ENCODE measurements at places on chromosomes 4 and X. TPM values are rescaled to one million over a fixed set of nuclear protein-coding genes. Genes with fewer than 3 reads are reported as not detected.
A peak's percentile ranks its signal among the peaks of the same experiment; 100 is the strongest.

GRCh38 chrX:40175511-40176350 lies 78.0 kb upstream of the BCOR start:
- no peaks in the 10 kb centered on the region for H3K36me3 ChIP-seq
- peaks cover 5% of the 10 kb centered on the region for H3K4me1 ChIP-seq
- peak overlapping the region; percentile 46 for H3K4me3 ChIP-seq
- H3K27ac ChIP-seq: peak overlapping the region; percentile 98
- DNase-seq: peak; percentile 79

DNA sequence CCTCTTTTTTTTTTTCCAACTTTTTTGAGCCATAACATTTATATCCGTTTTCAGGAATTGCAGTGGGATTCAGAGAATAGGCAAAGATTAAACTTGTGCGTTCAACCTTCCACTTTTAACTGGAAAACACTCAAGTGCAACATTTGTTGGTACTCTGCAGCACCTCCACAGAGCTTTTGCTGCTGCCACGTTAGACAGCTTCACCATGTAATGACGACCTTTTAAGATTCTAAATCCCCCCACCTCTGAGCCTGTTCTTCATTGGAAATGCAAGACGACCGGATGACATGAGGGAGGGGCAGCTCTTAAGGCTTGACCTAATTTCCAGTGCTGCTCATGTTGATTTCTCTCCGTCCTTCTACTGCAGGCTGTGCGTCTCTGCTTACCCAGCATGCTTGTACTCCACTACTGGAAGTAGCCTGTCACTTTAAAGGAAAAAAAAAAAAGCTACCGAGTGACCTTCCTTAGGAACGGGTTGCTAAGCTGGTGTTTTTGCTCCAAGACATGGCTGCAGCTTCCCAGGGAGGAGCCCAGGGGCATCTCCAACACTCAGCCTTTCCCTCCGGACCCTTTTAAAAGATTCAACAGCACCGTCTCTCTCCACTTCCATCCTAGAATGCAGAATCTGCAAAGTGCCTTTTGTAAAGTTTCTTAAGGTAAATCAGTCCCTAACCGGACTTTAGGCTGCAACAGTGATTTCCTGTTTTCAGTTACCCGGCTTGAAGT lies at the start of gene CC2D2A:
Gene CC2D2A (plus strand): TSS at position 481 of the 726 bp plus-strand sequence. CDS start 6,051 bp downstream, outside the sequence.
- H3K27ac ChIP-seq: no peak within 1 kb of the TSS
- no peaks in the 10 kb centered on the region for H3K36me3 ChIP-seq
- H3K27me3 ChIP-seq: no peaks in the 10 kb centered on the region
- H3K4me1 ChIP-seq: peaks cover 8% of the 10 kb centered on the region
- DNase-seq: no peak

F11 gene
- 0.38 TPM for total RNA-seq

DNA sequence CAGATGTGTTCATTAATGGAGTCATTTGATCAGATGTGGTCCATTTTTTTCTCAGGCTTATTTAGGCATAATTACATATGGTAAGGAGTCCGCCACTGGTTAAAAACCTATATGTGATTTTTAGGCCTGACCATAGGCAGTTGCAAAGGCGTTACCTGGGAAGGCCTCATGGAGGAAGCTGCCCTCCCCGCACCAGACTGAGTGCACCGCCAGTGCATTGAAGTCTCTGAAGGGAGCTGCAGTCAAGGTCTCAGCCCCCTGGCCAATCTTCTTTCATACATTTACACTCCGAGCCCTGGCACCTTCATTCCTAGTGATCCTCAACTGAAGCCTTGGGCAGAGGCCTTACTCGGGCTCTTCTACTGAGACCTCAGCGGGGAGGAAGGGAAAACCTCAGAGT lies 898.2 kb upstream of the AGA start:
- DNase-seq: no peak
- no peaks in the 10 kb centered on the region for H3K36me3 ChIP-seq
- H3K4me1 ChIP-seq: no peaks in the 10 kb centered on the region
- no peak overlapping the region for H3K27ac ChIP-seq
- H3K4me3 ChIP-seq: no peak overlapping the region

DNA sequence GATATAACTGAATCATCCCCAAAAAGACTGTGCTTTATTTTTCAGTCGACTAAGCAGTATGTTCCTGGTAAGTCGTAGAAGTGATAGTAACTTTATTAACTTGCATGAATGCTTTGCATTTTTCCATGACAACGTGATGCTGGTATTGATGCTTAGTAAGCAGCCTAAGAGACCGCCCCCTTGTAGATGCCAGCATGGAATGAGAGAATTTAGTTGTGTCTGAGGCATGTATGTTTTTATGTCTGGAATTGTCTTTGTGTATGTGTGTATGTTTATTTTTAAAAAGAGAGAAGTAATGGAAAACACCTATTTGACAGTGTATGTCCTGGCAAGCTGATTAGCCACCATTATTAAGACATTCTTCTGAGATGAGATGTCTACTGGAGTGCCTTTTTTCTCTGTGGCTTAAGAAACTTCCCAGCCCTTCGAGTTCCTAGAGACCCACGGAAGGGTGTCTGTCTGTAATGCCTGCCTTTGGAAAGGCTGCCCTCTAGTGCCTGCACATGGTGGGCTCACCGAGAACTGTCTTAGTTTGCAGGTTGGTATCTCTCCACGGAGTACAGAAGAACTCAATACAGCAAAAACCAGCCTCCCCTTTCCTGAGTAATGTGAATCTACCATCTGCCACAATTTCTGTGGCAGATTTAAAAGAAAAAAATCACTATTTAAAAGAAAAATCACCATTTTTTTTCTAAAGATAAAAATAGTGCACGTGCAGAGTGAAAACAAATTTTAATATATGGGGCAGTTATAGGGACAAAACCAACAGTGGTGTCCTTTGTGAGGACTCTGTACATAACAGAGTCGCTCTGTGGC lies 85.9 kb downstream of the AASDH start:
- H3K4me3 ChIP-seq: no peak overlapping the region
- peak; percentile 28 for DNase-seq
- peaks cover 10% of the 10 kb centered on the region for H3K4me1 ChIP-seq
- no peak overlapping the region for H3K27ac ChIP-seq

- H3K36me3 ChIP-seq: no peaks in the 10 kb centered on the region
- no peak for DNase-seq
- no peak overlapping the region for H3K4me3 ChIP-seq
- no peaks in the 10 kb centered on the region for H3K27me3 ChIP-seq
- H3K4me1 ChIP-seq: no peaks in the 10 kb centered on the region
- no peak overlapping the region for H3K27ac ChIP-seq
Measured at GRCh38 chr4:119125931-119126330, 9.7 kb upstream of the MYOZ2 start.

TXLNG gene
- total RNA-seq: 22.5 TPM

MND1 gene
- not detected for total RNA-seq

SLC49A3 gene
- 1.3 TPM for total RNA-seq

GRCh38 chr4:38452542-38452941 lies 211.5 kb upstream of the KLF3 start:
- H3K36me3 ChIP-seq: no peaks in the 10 kb centered on the region
- peaks cover 11% of the 10 kb centered on the region for H3K4me1 ChIP-seq
- DNase-seq: no peak
- no peak overlapping the region for H3K27ac ChIP-seq
- no peaks in the 10 kb centered on the region for H3K27me3 ChIP-seq
- no peak overlapping the region for H3K4me3 ChIP-seq

DNA sequence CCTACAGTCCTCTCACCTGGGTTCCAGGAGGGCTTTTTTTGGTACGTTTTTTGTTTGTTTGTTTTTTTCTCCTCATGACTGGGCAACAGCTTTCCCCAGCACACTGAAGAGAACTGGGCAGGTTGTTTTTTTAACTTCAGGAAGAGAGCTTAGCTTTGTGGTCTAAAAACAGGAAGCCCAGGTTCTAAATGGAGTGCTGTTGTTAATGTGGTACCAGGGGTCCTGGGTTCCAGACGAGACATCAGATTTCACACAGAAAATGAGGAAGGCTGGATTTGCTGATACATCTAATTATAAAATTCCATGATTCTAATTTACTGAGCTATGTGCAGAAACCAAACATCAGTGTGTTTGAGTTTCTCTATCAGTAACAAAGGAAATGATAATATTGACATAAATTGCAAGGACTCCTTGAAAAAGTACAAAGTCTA lies 4.2 kb downstream of the MYOZ2 start:
- no peaks in the 10 kb centered on the region for H3K36me3 ChIP-seq
- H3K27ac ChIP-seq: peak overlapping the region; percentile 27
- DNase-seq: no peak
- peaks cover 8% of the 10 kb centered on the region for H3K4me1 ChIP-seq
- no peak overlapping the region for H3K4me3 ChIP-seq
- H3K27me3 ChIP-seq: no peaks in the 10 kb centered on the region

- no peak for DNase-seq
- H3K4me1 ChIP-seq: no peaks in the 10 kb centered on the region
- H3K36me3 ChIP-seq: no peaks in the 10 kb centered on the region
- no peak overlapping the region for H3K4me3 ChIP-seq
- H3K27ac ChIP-seq: no peak overlapping the region
Measured at GRCh38 chr4:47391256-47391655, 72.2 kb downstream of the COMMD8 start.

DNA sequence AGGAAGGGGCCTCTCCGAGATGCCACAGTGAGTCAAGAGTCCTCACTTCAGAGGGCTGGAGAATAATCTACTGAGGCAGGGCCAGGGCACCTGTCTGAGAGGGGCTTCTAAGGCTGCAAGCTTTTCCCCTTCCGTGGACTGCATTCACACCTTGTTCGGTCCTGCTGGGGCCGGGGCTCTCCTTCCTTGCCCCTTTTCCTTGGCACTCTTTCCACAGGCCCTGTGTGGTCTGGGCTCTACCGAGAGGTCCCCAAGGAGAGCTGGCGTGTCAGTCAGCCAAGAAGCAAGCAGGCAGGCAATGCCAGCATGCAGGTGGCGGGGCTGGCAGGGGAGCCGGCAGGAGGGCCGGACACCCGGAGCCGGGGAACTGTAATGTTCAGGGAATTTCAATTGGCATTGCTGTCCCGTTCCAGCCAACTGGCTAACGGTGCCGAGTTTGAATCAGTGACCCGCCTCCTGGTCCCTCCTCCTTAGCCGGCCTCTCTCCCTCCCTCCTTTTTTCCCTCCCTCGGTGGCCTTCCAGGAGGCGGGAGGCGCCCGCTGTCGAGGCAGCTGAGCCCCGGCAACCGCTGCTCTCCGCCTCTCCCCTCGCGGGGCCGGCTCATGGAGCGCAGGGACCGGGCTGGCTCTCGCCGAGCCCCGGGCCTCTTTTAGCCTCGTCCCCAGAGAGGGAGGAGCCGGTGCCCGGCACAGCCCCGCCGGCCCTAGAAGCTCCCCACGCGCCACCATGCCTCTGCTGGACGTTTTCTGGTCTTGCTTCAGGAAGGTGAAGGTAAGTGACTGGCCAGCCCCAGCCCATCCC lies at the start of gene STARD8:
Gene STARD8 (plus strand): TSS at position 511 of the 802 bp plus-strand sequence. CDS start 217 bp downstream, at position 728.
- no peak within 1 kb of the TSS for H3K27ac ChIP-seq
- H3K27me3 ChIP-seq: no peaks in the 10 kb centered on the region

- DNase-seq: no peak
- no peak overlapping the region for H3K4me3 ChIP-seq
- H3K27me3 ChIP-seq: no peaks in the 10 kb centered on the region
- H3K4me1 ChIP-seq: no peaks in the 10 kb centered on the region
- H3K27ac ChIP-seq: no peak overlapping the region
Measured at GRCh38 chr4:184019667-184020623, 114.8 kb downstream of the STOX2 start.

GRCh38 chr4:4857001-4857808 lies 2.3 kb upstream of the MSX1 start:
- no peak overlapping the region for H3K4me3 ChIP-seq
- H3K36me3 ChIP-seq: no peaks in the 10 kb centered on the region
- peaks cover 92% of the 10 kb centered on the region for H3K27me3 ChIP-seq

GAGE1 gene
- 0.72 TPM for total RNA-seq

OPHN1 gene
- total RNA-seq: 0.07 TPM

DNA sequence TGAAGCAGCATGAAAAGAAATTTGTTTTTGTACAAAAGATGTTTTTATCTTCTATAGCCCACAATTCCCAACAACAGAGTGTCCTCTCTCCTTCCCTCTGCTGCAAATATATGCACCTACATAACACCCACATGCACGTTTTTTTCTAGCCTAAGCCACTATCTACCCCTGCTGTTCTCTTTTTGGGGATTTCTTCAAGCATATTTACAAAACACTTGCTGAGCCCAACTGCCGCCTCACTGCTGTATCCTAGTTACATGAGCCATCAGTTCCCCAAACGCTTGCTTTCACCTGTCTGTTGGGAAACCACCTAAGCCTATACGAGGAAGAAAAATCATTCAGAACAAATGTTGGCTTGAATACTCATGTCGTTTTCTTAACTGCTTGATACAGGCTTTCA lies 127.2 kb downstream of the CHRNA9 start:
- no peaks in the 10 kb centered on the region for H3K36me3 ChIP-seq
- no peak overlapping the region for H3K27ac ChIP-seq
- H3K4me1 ChIP-seq: no peaks in the 10 kb centered on the region
- no peak for DNase-seq

CFP gene
- total RNA-seq: 37.1 TPM

PABPC4L gene
- total RNA-seq: 0.06 TPM

DNA sequence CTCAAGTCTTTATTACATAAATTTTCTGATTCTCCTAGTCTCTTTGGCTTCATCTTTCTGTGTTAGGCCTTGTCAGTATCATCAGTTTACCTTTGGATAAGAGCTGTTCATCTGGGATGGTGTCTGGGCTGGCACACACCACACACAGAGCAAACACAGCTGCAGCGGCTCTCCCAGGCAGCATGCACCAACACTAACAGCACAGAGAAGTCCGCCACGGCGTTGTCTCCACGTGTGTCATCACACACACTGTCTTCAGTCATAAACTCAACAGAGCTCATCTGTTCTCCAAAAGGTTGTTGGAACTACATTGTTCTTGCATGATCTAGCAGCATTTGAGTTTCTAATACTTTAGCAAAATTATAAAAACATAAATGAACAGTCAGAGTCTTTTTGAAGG lies 851.9 kb upstream of the FRG1 start:
- H3K27me3 ChIP-seq: no peaks in the 10 kb centered on the region
- no peaks in the 10 kb centered on the region for H3K4me1 ChIP-seq
- H3K4me3 ChIP-seq: no peak overlapping the region
- H3K27ac ChIP-seq: no peak overlapping the region

DNA sequence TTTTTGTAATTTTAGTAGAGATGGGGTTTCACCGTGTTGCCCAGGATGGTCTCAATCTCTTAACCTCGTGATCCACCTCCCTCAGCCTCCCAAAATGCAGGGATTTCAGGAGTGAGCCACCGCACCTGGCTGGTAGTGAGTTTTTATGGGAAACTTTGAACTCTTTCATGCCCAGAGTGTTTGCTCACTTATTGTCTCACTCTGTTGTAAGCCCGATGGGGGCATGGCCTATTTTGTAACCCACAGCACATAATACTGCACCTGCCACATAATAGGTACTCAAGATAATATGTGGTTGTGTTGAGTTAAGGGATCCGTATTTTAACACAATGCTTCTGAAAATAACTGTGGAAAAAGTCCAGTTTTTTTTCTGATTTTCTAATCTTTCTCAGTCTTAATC lies 109.6 kb upstream of the GIMD1 start:
- no peaks in the 10 kb centered on the region for H3K27me3 ChIP-seq
- H3K36me3 ChIP-seq: no peaks in the 10 kb centered on the region
- no peak for DNase-seq
- H3K27ac ChIP-seq: no peak overlapping the region
- H3K4me1 ChIP-seq: no peaks in the 10 kb centered on the region

TENM3 gene
- total RNA-seq: 0.16 TPM

Data from T-cell (primary cell).